ENCODE measurements at places on chromosomes 5 and 9.

GRCh38 chr5:62684310-62684709 lies 105.7 kb downstream of the LRRC70 start:
- no peak for DNase-seq

GRCh38 chr5:136375920-136376319 lies 10.6 kb upstream of the TRPC7 start:
- DNase-seq = no peak

DNA sequence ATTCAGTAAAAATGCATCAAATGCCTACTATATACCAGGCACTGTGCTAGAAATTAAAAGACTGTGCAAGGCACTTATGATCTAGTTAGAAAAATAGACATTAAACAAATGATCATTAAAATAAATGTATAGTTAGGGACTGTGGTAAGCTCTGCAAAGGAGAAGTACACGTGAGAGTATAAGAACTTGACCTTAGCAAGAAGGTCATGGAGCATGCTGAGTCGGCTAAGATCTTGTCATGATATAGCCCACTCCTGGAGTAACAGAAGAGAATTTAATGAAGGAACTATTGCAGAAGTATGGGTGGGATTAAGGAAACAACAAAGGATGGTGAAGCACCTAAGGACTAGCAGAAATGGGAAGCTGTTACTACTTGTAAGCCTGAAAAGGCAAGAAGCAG lies 23.5 kb upstream of the SAP30L start:
- no peak for DNase-seq

DNA sequence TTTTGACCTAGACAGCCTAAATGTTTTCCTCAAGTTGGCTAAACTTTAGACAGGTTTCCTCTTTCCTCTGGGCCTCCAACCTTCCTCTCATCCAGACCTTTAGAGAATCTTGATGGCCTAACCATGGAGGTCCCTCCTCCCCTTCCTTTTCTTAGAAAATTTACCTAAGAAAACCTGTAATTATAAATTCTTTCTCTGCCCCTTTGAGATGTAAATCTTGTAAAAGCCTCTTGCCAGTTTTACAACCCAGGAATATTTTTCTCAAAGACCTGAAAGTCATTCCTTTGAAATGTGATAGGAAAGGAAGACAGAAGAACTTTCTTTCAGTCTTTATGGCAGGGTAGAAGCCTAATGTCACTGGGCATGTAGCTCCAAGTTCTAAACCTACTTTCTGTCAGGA lies 1752.6 kb upstream of the C9orf72 start:
- DNase-seq = no peak

GRCh38 chr5:8382456-8382855 lies 513.5 kb downstream of the MTRR start:
- DNase-seq = no peak

GRCh38 chr9:79000230-79001002 lies 571.3 kb upstream of the TLE4 start:
- DNase-seq = no peak

DNA sequence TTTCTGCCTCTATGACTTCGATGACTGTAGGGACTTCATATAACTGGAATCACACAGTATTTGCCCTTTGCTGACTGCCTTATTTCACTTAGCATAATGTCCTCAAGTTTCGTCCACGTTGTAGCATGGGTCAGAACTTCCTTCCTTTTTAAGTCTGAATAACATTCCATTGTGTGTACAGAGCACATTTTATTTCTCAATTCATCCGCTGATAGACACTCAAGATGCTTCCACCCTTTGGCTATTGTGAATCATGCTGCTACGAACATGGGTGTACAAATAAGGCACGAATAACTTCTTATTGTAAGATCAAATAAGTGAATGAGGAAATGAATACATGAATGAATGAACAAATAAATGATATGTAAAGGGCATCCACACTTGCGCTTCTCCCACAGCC lies 13.0 kb downstream of the BARX1 start:
- no peak for DNase-seq
